ENCODE measurements at places on chromosomes 1 and 21. TPM values are rescaled to one million over a fixed set of nuclear protein-coding genes. Genes with fewer than 3 reads are reported as not detected.

Gene MANEAL
- 0.65 TPM for total RNA-seq

DNA sequence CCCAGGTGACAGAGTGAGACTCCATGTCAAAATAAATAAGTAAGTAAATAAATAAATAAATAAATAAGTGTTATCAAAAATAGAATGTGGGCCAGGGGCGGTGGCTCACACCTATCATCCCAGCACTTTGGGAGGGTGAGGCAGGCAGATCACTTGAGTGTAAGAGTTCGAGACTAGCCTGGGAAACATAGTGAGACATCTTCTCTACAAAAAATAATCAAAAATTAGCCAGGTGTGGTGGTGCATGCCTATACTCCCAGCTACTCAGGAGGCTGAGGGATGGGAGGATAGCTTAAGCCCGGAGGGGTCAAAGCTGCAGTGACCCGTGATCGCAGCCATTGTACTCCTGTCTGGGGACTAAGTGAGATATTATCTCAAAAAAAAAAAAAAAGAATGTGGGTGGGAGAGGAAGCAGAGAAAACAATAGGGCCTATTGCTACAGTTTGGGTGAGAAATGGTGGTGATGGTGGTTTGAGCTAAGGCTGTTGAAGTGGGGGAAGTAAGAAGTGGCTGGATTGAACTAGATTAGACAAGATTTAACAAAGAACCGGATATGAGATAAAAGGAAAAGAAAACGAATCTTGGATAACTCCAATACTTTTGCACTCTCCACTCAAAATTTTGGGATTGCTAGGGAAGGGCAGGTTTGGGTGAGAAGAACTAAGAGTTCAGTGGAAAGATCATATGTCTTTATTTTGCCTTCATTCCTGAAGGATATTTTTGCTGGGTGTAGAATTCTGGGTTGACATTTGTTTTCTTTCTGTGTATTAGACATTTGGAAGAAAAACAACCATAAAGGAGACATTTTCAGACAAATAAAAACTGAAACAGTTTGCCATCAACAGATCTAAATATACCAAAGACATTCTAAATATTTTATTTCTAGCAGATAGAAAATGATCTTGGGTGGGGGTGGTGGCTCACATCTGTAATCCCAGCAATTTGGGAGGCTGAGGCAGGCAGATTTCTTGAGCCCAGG, 57.1 kb upstream of the SPOCD1 start:
- no peak for DNase-seq

Gene MNDA
- total RNA-seq = not detected

Gene OPRD1
- not detected for total RNA-seq

- DNase-seq = no peak
These were observed 3.1 kb downstream of the BTG2 start for GRCh38 chr1:203308328-203308922.

DNA sequence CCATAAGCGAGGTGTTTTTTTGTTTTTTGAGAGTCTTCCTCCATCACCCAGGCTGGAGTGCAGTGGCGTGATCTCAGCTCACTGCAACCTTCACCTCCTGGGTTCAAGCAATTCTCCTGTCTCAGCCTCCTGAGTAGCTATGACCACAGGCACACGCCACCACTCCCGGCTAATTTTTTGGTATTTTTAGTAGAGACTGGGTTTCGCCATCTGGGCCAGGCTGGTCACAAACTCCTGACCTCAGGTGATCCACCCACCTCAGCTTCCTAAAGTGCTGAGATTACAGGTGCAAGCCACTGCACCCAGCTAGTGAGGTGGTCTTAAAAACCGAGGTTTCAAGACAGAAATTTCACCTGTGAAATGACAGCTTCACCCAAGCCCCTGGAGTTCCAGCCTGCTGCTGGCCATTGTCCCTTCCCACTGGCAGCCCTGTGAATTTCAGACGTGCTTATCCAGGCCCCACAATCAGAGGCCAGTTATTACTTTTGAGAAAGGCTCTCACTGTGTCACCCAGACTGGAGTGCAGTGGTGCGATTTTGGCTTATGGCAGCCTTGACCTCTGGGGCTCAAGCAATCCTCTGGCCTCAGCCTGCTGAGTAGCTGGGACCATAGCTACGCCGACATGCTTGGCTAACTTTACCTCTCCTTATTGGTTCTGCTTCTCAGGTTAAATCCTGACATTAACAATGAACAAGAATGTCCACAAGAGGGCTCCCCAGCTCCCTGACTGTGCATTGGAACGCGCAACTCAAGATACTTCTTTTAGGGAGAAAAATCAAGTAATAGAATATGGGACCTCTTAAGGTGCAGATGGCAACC, 19.4 kb downstream of the ENO1 start:
- peak; percentile 78 for DNase-seq

DNA sequence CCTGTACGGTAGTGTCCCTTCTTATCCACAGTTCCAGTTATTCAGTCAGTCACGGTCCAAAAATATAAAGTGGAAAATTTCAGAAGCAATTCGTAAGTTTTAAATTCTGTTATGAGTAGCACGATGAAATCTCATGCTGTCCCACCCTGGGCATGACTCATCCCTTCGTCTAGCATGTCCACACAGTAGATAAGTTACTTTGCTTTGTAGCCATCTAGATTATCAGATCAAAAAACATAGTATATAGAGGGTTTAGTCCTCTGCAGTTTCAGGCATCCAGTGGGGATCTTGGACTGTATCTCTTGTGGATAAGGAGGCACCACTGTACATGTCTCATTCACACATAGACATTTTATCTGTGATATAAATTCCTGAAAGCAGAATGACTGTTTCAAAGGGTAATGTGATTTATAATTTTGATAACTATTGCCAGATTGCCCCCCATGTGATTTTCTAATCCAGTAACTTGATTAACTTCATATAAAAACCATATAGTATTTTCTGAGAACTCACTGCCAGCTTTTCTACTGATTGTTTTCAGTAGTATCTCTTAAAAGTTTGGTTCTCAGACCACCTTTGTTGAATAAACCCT, 143.3 kb downstream of the DYRK1A start:
- DNase-seq = peak; percentile 64

DNA sequence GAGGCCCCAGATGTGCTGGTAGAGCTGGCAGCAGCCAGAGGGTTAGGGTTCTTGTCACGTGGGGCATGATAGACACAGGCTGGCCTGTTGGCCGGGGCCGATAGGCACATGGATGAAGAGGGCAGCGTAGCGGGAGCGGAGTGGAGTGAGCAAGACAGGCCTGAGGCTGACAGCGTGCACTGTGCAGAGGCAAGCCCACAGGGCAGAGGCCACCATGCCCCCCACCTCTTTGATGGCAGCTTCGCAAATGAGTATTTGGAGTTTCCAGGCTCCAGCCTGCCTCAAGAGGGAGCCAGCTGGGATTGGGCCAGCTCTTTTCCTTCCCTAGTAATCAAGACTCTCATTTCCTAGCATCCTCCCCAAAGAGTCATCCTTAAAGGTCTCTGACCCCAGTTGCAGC, 43.5 kb downstream of the TMCC2 start:
- peak; percentile 51 for DNase-seq

GRCh38 chr1:233025157-233025556, 74.7 kb downstream of the NTPCR start:
- no peak for DNase-seq

- DNase-seq = peak; percentile 73
These were observed 691 bp upstream of the MPZL1 start for GRCh38 chr1:167720965-167721616.

- peak; percentile 41 for DNase-seq
These were observed 1.3 kb downstream of the FYB2 start for GRCh38 chr1:56817716-56818463.

Gene HSD3B2
- not detected for total RNA-seq

Gene MATN1
- 0.25 TPM for total RNA-seq

Gene CYP4A22
- total RNA-seq = not detected

DNA sequence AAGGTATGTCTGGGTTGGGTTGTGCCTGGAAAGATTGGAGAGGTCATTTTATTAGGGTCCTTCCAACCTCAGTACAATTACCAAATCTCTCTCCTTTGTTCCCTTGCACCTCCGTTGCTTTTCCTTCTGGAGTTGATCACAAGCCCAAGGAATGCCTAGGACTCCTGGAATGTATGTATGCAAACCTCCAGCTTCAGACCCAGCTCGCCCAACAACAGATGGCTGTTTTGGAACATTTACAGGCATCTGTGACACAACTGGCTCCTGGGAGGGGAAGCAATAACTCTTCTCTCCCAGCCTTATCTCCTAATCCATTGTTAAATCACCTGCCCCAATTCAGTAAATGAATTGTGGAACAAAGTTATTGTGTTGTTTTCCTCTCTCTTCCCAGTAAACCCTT, 8.3 kb downstream of the TSACC start:
- DNase-seq = peak; percentile 89

Gene CYP4Z1
- not detected for total RNA-seq

DNA sequence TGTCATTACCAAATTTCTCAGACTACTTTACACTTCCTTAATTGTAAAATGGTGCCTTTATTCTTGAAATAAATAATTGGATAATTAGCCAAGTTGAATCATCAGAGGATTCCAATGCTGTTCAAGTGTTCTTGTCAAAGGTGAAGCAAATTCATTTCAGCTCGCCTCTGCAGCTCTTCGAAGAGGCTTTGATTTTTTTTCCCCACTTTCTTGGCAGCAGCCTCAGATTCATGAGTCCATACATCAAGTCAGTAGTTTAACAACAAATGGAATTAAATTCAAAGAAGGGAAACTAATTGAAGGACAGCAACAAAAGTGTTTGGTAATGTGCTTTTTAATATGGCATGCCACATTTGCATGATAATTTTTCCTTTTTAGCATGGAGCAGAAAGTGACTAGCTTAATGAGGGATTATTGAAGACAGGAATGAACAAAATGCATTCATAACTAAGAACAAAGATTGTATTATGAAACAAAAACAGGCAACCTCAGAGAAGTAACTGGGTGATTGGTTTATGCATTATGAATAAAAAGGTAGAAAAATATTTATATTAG, 239.0 kb downstream of the USH2A start:
- no peak for DNase-seq

Gene SPATA45
- total RNA-seq = not detected

GRCh38 chr1:201565771-201566528, 27.0 kb downstream of the NAV1 start:
- no peak for DNase-seq

GRCh38 chr21:33801424-33802405, 113.9 kb downstream of the ATP5PO start:
- DNase-seq = peak; percentile 26

Gene AXDND1
- 0.25 TPM for total RNA-seq

DNA sequence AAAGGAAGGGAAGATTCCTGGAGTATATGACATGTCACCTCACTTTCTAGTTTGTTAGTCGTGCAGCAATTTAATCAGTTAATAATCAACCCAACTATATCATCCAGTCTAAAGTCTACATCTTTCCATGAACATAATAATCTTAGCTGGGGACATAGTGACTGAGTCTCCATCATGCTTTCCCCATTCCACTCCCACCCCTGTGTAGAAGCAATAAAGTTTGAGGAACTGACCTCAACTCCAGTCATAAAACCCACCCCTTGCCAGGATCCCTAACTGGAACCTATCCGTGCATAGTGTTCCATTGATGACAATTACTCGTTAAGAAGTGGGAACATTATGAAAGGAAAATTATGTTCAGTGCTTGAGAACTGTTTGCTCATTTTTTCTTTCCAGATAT, 48.9 kb upstream of the MROH9 start:
- DNase-seq = no peak

GRCh38 chr21:32138658-32139057, 140.2 kb downstream of the MIS18A start:
- no peak for DNase-seq

Gene CLIC6
- 0.18 TPM for total RNA-seq

DNA sequence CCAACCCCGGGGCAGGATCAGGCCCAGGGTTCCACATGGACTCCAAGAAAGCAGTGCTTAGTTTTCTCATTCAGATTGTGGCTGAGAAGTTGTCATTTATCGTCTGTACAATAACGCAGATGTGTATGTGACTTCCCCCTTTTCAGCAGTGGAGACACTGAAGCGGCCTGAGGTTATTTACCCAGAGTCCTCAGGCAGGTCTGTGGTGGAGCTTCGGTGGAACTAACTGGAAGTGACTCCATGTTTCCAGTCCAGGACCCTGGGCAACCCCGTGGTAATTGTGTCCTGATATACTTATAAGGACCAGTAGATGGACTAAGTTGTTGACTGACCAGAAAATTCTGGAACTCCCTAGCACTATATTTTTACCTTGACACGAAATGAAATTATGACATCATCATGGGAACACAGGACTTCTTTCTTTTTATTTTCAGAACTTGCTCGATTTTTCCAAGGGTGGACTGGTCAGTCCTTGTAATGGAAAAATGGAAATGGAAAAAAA, 1.0 kb upstream of the IER5 start:
- no peak for DNase-seq

Gene DMRTA2
- 0.18 TPM for total RNA-seq

Gene SLC5A3
- 28.5 TPM for total RNA-seq

DNA sequence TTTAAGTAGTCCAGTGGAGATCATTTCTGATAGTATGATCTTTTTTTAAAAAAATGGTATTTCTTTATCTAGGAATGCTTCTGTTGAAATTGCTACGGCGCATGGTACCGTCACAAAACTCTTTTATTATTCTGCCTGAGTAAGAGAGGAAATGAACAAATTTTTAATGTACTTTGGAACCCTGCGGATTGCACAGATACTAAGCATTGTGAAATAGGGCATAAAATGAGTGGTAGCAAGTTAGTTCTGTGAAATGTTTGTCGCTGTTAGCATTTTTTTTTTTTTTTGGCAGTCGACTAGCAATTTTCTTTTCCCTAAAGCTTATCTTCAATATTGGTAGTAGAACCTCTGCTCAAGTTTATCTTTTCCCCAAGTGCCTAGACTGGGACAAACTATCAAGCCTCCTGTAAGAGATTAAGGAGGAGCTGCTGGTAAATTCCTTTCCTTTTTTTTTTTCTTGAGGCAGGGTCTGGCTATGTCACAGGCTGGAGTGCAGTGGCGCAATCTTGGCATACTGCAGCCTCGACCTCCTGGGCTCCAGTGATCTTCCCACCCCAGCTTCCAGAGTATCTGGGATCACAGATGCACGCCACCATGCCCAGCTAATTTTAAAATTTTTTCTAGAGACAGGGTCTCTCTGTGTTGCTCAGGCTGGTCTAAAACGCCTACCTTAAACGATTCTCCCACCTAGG, 2.2 kb downstream of the ITSN1 start:
- DNase-seq = peak; percentile 89

DNA sequence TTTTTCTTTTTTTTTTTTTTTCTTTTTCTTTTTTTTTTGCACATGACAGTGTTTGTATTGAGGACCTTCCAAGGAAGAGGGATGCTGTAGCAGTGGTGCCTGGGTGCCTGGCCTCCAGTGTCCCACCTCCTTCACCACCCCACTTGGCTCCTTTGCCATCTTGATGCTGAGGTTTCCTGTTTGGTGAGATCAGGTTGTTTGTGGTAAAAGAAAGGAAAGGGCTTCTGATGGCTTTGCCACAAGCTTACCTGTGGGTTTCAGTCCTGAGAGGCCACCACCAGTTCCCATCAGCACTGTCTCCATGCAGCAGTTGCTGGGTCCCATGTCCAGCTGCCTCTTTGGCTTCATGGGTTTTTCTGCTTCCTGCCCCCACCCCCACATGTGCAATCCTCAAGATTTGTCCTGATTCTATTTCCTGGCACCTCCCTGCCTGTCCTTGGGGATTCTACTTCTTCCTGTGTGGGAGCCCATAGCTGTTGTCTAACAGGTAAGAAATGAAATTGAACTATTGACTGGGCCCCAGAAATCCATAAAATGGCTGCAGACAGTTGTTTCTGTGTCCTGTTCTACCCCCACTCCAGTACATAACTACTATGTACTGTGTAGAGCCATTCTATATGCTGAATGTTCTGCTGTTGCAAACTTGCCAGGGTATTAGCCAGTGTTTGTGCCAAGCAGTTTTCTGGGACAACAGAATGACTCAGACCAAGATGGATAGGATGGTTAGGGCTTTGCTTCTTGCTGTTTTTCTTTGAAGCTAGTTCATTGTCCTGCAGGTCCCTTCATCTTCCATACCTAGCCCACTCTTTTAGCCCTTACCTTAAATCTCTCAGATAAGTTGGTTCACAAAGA, 4.2 kb upstream of the CCDC28B start:
- peak; percentile 47 for DNase-seq
